ENCODE measurements at places on chromosomes 11 and 22.
A peak's percentile ranks its signal among the peaks of the same experiment; 100 is the strongest.

DNA sequence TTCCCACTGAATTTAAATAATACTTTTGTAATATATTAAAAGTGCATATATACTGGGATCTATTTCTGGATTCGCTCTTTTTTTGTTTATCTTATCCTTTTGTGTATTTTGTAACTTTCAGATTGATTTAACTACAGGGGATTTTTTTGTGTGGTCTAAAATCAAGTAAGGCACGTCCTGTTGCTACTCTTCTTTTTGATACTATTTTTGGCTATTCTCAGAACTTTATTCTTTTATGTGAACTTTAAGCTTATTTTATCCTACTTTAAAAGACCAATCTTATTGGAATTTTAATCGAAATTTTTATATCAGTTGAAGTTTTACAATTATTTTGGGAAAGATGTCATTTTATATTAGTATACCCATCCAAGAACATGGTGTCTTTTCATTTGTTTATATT lies 106.8 kb downstream of the UVRAG start:
- DNase-seq, result no peak

- DNase-seq, result no peak
Measured at GRCh38 chr11:121451986-121452608, at the start of gene SORL1. SORL1 (plus strand) TSS chr11:121452314; CDS start chr11:121452332, 18 bp downstream.

DNA sequence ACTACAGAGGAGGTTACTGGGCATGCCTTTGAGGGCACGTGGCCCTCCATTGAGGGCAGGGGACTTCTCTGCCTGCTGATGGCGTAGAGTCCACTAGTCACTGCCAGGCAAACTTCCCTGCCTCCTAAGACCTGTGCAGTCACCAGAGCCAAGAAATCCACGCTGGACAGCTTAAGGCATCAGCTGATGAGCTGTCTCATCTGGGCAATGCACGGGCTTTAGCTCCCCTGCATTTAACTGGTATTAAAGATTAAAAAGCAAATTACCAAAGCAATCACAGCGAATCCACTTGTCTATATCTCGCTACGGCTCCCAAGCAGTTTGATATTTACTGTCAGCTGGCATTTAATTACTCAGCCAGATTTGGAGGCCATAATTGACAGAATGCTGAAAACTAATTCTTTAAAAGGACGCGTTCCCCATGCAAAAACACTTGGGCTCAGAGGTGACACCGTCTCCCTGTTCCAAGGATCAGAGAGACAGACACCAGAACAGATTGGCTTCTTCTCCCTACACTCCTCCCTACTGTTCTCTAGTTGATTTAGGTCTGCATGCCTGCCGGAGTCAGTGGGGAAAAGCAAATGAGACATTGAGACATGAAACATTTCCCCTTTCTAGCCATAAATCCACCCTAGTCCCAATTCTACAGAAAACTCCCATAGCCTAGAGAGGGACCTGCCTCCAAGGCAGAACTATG lies 68.5 kb downstream of the SPATA19 start:
- DNase-seq, result no peak

DNA sequence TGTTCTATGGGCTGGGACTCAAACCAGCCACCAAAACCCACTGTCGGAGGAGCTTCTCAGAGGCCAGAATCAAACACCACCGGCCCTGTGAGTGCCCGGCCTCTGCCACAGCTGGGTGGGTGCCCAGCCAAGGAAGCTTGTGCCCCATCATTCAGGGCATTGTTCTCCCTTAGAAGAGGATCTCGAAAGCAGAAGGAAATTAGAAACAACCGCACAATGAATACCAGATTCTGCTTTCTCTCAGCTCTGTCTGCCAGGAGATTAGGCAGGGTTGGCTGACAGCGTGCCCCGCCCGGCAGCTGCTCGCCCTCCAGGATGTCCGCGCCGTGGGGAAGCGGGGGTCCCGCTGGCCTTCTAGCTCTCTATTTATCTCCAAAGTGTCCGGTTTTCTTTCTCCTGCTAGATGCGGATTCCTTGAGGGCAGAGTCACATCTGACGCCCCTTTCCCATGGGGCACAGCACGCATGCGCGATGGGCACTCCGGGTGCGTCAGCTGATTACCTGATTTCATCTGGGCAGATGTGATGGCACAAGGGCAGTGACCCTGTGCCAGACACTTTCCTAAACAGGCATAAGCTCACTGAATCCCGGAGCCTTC lies 25.5 kb downstream of the SCGB1A1 start:
- no peak for DNase-seq

GRCh38 chr11:88169471-88169870 lies 5.8 kb downstream of the RAB38 start:
- no peak for DNase-seq

GRCh38 chr11:87604350-87604749 lies 566.6 kb downstream of the TMEM135 start:
- DNase-seq, result no peak

- DNase-seq, result no peak
Measured at GRCh38 chr11:17171343-17171742, 36.4 kb downstream of the PIK3C2A start.

DNA sequence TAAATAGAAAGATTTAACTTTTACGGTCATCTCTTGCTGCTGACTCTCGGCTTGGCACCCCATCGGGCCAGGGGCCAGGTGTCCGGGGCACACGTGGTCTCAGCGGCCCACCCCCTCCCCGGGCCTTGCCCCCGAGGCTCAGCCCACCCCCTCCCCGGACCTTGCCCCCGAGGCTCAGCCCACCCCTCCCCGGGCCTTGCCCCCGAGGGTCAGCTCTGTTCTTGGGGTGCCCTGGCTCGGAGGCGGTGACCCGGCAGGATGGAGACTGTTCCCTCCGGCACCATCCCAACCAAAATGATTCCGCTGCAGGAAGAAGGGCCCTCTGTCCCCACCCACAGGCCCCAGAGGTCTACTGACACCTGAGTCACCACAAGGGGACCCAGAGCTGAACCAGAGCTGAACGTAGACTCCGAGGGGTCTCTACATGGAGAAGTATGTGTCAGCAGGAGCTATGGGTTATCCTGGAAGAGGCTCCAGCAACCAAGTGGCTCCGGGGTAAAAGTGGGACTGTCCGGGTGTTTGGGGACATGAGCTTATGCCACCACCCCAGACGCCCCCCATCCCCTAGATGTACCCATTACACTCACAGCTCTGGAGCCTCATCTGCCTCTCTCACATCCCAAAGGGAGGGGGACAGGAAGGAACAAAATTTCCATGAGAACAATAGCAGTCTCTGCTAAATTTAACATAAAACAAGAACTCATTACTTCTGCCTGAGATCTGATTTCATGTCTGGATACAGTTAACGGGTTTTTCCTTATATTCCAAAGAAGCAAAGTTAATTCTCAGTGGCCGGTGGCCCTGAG lies 38.4 kb downstream of the MACROD1 start:
- no peak for DNase-seq

- peak; percentile 44 for DNase-seq
Measured at GRCh38 chr11:8263769-8264410, at the start of gene LMO1. LMO1 (minus strand) TSS chr11:8263878; CDS start chr11:8263362, 516 bp downstream.

All from HCT116 (cell line).